Cardiac fibroblast (primary cell): ENCODE measurements at places on chromosomes 3 and 15.

- DNase-seq, result peak; percentile 59
Measured at GRCh38 chr3:185552358-185552877, at the start of gene LIPH. Gene LIPH, minus strand, starts transcription at chr3:185552588. Its CDS starts 117 bp downstream, at chr3:185552471.

DNA sequence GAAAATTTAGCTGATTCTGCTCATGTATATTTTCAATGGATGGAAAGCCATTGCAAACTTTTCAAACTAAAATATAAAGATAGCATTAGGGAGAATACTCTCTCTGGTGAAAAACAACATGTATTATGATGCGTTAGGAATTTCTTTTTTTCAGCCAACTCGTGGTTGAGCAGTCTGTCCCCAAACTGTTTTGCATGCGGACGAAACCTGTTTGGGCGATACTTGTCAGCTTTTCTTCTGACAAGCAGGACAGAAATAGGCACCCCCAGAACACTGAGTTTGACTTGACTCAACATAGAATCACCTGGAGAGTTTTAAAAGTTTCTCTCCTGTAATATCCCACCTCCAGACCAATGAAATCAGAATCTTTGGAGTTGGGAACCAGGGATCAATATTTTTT is 417.5 kb upstream of the TPRG1 start:
- DNase-seq, result no peak

DNA sequence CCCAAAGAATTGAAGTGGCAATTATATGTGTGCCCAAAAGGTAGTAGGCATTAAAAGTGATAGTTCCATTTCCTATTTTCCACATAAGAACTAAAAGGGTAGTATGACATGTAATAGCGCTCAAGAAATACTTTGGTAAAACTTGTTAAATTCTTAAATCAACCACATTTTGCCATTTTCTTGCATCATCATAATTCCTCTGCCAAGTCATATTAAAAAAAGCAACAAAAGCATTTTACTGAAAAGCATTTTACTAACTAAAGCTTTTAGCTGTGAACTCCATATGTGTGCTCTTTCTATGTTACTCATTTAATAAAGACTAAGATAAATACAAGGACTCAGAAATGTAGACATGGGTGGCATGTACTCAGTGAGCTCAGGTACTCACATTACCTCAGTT is 70.1 kb downstream of the GPR160 start:
- DNase-seq, result peak; percentile 11

- no peak for DNase-seq
Measured at GRCh38 chr3:57287205-57287604, 5.3 kb downstream of the ASB14 start.

DNA sequence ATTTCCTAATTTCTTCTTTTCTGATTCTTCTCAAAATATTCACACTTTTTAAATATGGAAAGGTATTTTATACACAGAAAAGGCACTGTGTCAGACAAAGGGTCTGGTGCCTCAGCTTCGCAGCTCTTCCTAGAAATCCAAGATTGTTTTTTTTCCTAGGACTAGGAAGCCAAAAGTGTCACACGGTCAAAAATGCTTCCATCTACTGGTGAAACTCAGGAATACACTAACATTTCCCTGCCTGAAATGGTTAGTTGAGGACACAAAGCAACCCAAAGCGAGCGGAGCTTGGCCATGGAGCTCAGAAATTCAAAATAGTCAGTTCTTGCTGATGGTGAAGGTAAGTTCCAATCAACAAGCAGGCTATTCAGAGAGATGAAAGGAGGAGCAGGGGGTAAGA is 426.5 kb upstream of the RASGRP1 start:
- peak; percentile 87 for DNase-seq

- no peak for DNase-seq
Measured at GRCh38 chr3:13544951-13545651, 3.8 kb upstream of the FBLN2 start.

DNA sequence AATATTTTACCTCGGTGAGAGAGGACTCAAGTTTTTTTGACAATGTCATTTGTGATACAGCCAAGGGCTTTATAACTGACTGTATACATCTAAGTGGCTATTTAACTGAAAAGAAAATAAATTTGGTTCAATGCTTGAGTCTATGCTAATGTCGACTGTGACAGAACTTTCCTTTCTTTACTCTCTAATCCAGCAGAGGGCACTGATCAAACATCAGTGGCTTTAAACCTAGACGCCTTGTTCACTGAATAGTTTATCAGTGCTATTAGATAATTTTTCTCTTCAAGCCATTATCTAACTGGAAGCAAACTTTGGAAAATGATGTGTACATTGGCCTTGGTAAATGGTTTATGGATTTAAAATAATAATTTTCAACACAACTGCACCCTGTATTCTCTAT is 285.1 kb downstream of the CHL1 start:
- peak; percentile 4 for DNase-seq

DNA sequence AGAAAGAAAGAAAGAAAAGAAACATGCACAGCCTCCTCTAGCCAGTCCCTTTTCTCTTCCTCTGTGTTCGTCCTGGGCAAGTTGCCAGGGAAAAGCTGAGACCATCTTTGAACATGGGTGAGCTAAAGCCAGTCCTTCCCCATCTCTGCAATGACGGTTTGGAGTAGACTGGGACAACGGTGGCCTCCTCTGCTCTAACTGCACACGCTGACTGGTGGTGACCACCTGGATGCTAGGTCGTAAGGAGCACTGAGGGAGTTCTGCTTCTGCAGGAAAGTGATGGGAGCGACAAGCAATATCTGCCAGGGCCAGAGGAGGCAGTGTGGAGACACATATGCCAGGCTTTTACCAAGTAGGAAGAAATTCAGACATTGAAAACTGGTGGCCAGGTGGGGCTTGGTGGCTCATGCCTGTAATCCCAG is 111.7 kb downstream of the NUP210 start:
- DNase-seq, result peak; percentile 22

- no peak for DNase-seq
Measured at GRCh38 chr3:122410639-122411038, 5.2 kb downstream of the WDR5B start.

GRCh38 chr15:24944954-24945353 is 9.8 kb upstream of the SNRPN start:
- no peak for DNase-seq

- peak; percentile 78 for DNase-seq
Measured at GRCh38 chr3:188421151-188421821, 267.3 kb downstream of the LPP start.

DNA sequence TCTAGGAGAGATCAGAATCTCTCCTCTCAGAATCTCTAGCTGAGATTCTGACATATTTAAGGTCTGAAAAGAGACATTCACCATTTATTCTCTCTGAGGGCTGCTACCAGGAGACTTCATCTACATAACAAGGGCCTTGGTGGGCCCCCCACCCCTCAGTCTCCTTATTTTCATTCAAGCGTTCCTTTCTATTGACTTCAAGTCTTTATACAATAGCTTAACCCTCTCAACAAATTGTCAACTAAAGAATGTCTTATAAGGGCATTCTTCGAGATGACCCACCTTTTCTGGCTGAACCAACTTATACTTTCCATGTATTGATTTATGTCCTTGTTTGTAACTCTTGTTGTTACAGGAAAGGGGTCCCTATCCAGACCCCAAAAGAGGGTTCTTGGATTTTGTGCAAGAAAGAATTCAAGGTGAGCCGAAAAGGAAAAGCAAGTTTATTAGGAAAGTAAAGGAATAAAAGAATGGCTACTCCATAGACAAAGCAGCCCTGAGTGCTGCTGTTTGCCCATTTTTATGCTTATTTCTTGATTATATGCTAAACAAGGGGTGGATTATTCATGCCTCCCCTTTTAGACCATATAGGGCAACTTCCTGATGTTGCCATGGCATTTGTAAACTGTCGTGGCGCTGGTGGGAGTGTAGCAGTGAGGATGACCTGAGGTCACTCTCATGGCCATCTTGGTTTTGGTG is 209.5 kb upstream of the ALCAM start:
- no peak for DNase-seq

GRCh38 chr3:87437765-87438164 is 161.4 kb upstream of the POU1F1 start:
- DNase-seq, result peak; percentile 32

GRCh38 chr15:80699981-80700380 is 4.9 kb downstream of the ABHD17C start:
- peak; percentile 34 for DNase-seq

- no peak for DNase-seq
Measured at GRCh38 chr3:31705736-31706135, 173.0 kb downstream of the STT3B start.

DNA sequence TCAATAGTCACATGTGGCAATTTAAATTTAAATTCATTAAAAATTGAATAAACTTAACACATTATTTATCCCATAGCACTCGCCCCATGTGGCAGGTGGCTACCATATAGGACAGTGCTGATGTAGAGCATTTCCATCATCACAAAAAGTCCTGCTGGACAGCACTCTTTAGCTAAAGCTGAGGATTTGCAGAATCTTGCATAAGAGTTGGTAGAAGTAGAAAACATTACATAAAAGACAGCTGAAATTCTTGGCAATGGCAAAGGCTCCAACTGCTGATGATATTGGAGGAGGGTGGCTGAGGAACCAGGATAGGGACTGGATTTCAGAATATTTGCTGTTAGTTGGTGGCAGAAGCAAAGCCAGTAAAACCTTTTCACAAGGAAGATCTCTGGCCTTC is 230.7 kb upstream of the SATB1 start:
- DNase-seq, result no peak

DNA sequence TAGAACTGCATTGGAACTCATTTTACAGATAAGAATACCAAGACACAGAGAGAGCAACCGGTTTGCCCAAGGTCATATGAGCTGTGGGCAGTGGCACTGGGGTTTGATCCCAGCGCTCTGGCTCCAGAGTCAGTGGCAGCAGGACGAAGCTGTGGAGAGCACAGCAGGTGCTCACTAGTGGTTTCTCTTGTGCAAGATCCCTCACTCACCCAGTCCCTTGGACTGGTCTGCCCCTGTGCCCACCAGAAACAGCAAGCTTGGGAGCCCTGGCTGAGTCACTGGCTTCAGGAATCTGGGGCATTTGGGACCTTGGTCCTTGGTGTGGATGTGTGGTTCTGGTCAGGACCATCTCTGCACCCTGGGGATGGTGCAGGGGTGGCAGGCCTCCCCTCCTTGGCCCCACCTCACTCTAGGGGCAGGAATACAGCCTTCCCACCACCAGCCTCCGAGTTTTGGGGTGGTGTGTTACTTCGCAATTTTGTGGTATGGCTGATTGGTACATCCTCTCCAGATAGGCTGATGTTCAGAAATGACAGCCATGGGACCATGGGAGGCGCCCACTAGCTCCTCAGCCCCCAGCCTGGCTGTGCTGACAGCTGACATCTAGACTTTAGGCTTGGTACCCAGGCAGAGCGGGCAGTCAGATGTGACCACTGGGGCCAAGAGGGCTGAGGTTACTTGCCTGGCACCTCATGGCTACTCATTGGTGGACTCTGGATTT is 104.6 kb downstream of the LSM3 start:
- DNase-seq, result no peak

- peak; percentile 6 for DNase-seq
Measured at GRCh38 chr3:58973796-58974195, 76.0 kb downstream of the CFAP20DC start.

GRCh38 chr3:75242012-75242735 is 422.0 kb upstream of the FRG2C start:
- no peak for DNase-seq

DNA sequence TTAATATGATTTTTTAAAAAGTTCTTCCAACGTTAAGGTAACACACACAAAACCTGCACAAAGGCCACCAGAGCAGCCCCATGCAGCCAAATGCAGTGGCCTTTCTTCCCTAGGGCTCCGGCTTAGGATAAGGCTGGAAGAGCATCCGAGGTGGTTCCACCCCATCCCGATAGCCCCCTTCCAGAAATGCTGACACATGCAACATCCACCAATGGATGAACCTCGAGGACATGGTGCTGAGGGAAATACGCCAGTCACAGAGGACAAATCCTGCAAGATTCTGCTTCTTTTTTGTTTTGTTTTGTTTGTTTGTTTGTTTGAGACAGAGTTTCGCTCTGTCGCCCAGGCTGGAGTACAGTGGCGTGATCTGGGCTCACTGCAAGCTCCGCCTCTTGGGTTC is 199.3 kb upstream of the NSMCE3 start:
- no peak for DNase-seq

GRCh38 chr3:55571216-55571813 is 84.2 kb upstream of the WNT5A start:
- DNase-seq, result no peak

GRCh38 chr15:34796847-34797435 is 1.6 kb upstream of the ACTC1 start:
- DNase-seq, result no peak

DNA sequence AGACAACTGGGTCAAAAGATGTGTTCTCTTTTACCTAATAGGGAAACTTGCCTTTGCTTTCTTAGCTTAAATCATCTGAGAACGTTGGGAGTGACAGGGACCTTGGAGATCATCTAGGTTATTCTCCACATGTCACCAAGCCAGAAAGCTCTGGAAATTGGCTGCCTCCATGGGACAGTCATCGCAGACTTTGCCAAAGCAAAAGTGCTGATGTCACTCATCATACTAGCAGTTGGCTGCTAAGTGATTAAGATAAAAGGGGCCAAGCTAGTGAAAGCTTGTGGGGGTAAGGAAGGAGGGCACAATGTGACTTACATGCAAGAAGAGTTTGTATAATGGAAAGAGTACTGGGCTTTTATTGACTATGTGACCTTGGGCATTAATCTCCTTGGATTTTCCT is 198.0 kb upstream of the PFN2 start:
- DNase-seq, result peak; percentile 58

- no peak for DNase-seq
Measured at GRCh38 chr15:50181969-50182218, at the start of gene SLC27A2. Gene SLC27A2, plus strand, starts transcription at chr15:50182196. Its CDS starts 232 bp downstream, at chr15:50182428.

DNA sequence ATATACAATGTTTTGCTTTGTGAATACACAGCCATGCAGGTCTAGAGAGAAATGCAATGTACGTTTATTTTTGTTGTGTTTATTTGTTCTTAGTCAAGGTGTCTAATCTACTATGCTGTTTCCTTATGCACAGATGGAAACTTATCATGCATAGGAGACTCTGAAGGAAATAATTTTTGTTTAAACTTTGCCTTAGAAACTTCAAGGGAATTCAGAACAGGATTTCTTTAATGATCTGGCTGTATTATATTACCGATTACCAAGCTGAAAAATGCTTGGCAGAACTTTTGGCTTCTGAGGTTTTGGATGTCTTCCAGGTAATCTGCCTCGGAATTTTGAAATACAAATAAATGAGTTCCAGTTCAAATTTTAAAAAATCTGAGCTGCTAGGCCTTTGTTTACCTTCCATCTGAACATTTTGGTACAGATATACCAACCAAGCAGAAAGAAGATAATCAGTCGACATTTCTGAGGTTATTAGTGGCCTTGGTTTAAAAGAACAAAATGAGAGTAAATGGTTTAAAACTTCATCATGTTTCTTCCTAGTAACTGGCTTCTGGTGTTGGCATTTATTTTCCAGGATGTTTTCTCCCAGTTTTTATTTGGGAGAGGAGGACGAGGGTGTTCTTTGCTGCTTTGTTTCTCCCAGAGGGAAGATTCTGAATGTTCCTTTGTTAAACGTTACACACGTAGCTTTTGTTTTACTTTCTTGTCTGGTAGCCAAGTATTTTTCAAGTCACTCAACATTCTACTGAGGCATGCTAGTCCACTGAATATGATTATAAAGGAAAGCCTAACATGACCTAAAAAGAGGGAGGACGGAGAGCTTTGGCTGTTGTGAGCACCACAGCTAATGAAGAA is 421.8 kb upstream of the TBL1XR1 start:
- DNase-seq, result peak; percentile 91
